BJ (cell line): ENCODE measurements at places on chromosomes 16 and 17.

GRCh38 chr16:49806446-49806845 lies 49.5 kb downstream of the ZNF423 start:
- no peak for DNase-seq

- DNase-seq, result no peak
Measured at GRCh38 chr16:13919330-13919682, 648 bp upstream of the ERCC4 start.

DNA sequence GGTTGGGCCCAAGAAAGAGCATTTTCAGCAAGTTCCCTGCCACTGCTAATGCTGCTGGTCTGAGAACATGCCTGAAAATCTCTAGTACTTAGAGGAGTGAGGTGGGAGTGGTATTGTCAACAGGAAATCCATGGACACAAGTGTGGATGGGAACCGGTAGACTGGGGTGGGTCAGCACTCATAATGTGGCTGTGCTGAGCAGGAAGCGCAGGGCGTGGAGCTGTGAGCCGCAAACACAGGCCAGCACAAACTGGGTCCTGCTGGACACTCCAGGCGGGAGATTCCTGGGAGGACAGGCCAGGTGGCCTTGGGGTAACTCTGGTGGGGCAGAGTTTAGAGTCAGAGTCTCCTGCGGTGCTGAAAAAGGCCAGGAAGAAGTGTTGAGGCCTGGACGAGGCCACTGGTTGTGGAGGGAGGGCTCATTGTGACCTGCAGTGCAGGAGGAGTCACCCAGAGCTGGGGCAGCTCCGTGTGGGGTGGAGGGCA lies 62.6 kb downstream of the BANP start:
- DNase-seq, result no peak

GRCh38 chr16:80526418-80527061 lies 14.3 kb upstream of the DYNLRB2 start:
- peak; percentile 7 for DNase-seq

GRCh38 chr17:50055055-50055425 lies 870 bp upstream of the ITGA3 start:
- DNase-seq, result no peak

DNA sequence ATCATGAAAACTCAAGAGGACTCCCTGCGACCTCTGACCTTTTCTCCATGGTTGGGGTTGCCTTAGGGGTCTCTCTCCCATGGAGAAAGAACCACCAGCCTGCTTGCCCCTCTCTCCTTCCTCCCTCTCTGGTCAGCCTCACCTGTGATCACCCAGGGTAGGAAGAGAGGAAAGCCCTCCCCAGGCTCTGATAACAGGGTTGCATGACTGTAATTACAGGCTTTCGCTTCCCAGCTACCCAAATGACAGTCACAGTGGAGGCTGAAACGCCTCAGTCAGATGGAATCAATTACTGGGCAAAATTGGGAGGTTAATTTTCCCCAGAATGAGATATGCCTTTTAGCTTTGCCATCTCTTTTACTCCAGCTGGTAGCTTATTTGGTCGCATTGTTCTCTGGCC lies 265.8 kb upstream of the SOX9 start:
- no peak for DNase-seq

DNA sequence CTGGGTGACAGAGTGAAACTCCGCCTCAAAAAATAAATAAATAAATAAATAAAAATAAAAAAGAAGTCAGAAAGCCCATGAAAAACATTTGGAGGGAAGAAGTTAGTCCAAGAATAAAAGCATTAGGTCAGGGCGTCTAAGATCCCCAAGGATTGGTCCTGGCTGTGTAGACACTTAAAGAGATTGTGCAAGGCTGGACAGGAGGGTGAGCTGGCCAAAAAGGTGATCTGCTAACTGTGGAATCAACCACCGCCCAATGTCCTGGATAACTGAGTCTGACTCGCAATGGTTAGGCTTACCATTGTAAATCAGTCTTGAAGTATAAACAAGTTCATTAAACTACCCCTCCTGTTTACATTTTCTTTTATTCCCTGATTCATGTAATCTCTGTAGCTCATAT lies 8.8 kb upstream of the ABCA8 start:
- DNase-seq, result no peak

DNA sequence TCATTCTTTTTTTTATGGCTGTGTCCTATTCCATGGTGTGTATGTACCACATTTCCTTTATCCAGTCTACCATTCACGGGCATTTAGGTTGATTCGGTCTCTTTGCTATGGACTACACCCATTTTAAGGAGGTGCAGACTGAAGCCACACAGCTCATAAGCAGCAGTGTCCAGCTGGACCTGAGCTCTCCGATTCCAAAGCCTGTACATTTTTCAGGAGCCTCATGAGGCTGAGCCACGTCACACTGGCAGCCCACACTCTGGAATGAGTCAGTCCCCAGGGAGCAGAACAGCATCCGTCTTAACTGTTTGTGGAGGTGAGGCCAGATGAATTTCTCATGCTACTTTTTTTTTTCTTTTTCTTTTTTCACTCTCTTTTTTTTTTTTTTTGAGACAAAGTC lies 116.1 kb downstream of the C16orf95 start:
- DNase-seq, result peak; percentile 92

DNA sequence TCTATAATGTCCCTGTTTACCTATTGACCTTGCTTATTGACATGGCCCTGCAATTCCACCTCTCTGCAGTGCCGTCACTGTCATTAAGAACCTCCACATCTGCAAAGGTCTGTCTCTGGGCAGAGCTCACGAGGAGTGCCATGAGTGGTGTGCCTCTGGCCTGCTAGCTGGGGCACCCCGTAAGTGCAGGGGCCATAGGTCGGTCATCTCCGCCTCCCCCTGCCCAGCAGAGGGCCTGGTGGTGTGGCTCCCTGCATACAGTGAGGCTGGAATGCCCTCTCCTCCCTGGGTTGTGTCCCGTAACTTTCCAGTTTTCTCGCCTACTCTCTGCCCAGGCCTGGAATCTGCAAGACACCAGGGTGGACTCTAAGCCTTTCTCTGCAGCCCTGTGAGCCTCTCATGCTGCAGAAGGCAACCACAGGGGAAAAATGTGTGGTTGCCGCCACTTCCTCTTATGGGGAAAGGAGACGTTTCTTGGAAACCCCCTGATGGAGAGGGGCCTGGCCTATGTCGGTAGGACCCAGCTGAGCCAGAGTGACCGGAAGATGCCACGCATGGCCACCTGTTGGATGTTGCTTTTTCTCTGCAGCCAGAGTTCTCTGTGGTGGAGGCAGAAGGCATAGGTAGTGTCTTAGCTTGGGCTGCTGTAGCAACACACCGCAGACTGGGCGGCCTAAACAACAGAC lies 2.7 kb upstream of the SNX20 start:
- DNase-seq, result no peak

GRCh38 chr17:68507576-68507975 lies 4.7 kb upstream of the PRKAR1A start:
- no peak for DNase-seq

- no peak for DNase-seq
Measured at GRCh38 chr17:49523706-49524472, 28.8 kb downstream of the NGFR start.

DNA sequence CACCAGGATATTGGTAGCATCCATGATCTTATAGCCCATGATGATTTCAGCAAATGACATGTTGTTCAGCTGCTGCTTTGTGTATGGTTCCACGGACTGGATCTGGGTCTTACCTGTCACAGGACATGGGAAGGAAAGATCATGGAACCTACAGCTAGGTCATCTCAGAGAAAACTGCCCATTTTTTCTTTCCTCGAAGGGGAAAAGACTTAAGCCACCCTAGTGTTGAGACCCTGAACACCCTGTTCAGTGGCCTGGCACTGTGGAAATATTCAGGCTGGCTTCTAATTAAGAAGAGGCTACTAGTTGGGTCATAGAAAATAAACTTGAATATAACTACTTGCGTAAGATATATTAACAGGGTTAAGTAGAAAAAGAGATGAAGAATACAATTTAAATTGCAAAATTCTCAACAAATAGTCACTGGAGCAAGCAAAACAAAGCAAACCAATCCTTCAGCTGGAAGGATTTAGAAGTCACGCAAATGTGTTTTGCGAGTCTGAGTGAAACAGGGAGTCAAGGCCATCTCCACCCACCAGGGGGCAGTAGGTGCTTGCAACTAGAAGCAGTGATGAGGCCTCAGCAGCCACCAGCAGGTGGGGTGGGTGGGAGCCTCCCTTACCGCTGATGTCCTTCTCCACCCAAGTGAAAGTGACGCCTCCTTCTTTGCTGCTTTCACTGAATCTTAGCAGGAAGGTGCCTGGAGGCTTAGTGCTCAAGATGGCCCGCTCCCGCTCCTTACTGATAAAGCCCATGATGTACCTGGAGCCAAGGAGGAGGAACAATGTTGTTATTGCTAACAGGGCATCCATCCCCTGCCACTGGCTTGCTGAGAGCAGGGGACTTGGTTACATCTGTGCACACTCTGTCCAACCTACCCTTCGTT lies 34.3 kb downstream of the STAT5A start:
- DNase-seq, result peak; percentile 56

GRCh38 chr17:66580956-66581391 lies 253.9 kb upstream of the CACNG5 start:
- DNase-seq, result peak; percentile 65

- DNase-seq, result no peak
Measured at GRCh38 chr16:70805380-70805779, 4.4 kb upstream of the VAC14 start.

DNA sequence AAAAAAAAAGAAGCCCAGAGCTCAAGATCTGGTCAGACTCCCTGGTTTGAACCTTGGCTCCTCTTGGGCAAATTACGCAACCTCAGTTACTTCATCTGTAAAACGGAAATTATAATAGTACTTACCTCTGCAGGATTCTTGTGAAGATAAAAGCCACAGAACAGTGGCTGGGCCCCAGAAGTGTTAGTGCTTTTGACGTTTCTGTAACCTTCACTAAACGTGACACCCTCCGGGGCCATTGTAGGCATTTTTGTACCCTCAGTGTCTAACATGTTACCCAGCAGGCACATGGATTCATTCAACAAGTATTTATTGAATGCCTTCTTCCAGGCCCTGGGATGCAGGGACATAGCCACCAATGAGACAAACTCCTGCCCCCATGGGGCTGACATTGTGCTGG lies 58.0 kb downstream of the PITPNC1 start:
- DNase-seq, result no peak

- no peak for DNase-seq
Measured at GRCh38 chr17:82870091-82870491, 30.3 kb upstream of the ZNF750 start.

DNA sequence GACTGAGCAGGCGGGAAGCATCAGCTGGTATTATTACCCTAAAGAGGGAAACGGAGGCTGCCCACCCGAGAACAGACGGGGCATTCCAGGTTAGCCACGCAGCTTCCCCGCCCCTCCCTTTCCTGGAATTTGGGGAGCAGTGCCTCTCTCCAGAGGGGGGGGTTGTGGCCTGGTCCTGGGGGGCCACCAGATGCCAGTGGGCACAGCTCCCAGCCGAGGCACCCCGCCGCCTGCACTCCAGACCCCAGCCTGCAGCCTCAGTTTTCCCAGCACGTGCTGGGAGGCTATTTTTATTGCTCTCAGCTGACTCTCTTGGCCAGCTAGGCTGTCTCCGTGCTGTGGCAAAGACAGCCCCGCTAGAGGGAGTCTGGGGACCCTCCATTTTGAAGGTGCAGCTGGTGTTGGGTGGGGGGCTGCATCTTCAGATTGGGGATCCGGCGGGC lies 62.7 kb upstream of the GSE1 start:
- DNase-seq, result no peak
